Islet precursor cell (in vitro differentiated cells): ENCODE measurements at places on chromosomes 5 and 9.

DNA sequence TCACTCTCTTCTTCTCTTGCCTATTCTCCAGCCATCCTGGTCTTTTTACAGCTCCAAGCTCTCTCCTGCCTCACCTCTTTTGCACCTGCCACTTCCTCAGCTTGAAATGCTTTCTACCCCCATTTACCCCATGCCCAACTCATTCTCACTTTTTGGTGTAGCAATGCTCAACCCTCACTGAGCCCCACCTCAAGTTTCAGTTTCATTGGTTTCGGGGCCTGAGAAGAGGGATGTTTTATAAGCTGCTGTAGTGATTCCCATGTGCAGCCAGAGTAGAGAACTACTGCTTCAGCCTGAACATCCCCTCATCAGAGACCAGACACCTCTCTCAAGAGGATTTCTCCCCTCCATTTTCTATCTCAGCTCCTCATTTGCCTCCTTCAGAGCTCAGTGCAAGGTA is 45.2 kb upstream of the FYB1 start:
- DNase-seq, result no peak

- DNase-seq, result no peak
Observed at GRCh38 chr5:131245312-131245711, 18.5 kb upstream of the CDC42SE2 start.

DNA sequence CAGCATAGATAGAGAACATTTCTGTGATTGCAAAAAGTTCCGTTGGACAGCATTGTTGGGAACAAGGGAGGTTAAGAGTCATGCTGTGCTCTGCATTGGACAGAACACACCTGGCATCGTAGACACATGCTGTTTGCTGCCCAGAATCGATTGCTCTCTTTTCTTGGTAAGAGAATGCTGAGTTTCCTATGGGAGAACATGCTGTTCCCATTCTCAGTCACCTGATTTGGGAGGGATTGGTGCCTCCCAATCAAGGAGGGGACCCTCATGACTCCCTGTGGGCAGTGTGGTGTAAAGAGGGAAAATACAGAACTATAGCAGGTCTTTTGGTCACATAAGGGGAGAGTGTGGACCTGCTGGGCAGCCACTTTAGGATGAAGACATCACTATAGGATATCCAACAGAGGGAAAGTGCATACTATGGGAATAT is 555.4 kb upstream of the CLINT1 start:
- DNase-seq, result no peak

GRCh38 chr9:127281891-127282290 is 17.3 kb downstream of the GARNL3 start:
- no peak for DNase-seq

DNA sequence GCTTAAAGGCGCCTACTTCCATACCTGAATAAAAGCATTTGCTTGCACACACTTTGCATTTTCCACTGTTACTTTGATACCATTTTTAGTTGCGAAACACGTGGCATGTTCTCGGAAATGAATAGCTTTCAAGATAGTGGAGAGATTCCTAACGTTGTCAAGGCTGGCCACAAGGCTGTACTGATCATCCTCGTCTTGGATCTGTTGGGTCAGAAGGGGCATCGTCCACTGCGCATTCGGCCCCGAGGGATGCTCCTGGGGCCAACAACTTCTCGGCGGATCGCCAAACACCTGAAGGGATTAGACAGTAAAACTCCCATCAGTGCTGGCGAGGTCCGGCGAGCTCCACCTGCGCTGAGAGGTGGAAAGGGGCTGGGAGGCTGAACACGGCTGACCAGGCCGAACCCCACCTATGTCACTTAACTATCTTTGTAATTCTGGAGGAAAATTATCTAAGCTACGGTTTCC is 599 bp downstream of the RAD1 start:
- DNase-seq, result peak; percentile 61

GRCh38 chr9:38671748-38672147 is 48.2 kb downstream of the FAM240B start:
- DNase-seq, result no peak

- DNase-seq, result peak; percentile 78
Observed at GRCh38 chr5:174251305-174252000, 205.9 kb downstream of the NSG2 start.

- DNase-seq, result peak; percentile 68
Observed at GRCh38 chr9:36559036-36559695, 13.5 kb upstream of the MELK start.
